ENCODE measurements at places on chromosomes 2 and 18. TPM values are rescaled to one million over a fixed set of nuclear protein-coding genes. Genes with fewer than 3 reads are reported as not detected.

DNA sequence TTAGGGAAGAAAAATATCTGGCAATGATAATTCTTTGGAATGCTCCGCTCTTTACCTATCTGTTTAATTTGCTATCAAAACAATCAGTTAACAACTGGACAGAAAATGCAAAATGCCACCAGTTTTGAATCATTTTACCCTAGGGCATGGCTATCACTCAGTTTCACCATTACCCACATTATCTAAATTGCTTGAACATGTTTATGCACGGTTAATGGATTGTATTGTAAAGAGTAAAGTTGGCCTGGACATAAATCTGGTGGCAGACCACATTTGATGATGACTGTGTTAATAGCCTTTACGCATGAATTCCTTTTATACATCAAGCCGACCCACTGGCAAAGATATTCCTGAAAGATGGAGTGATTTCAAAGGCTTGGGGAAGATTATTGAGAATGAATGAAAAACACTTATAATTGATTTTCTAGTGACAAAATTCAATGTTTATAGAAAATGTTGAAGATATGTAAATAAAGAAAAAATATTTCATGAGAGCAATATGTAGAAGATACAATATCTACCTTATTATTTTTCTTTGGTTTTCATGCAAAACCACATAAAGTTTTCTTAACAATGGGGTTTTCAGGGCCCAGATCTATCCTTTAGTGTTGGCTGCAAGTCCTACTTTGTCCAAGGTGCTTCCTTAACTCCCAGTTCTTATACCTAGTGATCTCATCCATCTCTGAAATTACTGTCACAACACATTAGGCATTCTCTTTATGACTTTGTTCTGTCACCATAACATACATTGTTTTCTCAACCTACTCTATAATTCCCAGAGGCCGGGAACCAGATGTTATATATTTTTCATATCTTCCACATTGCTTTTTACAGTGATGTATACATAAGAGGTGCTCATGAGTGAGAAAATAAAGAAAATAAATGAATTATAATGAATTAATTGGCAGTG is 265.1 kb downstream of the RIT2 start:
- no peak for DNase-seq

- no peak for DNase-seq
Measured at GRCh38 chr18:7987284-7987976, 420.3 kb downstream of the PTPRM start.

DNA sequence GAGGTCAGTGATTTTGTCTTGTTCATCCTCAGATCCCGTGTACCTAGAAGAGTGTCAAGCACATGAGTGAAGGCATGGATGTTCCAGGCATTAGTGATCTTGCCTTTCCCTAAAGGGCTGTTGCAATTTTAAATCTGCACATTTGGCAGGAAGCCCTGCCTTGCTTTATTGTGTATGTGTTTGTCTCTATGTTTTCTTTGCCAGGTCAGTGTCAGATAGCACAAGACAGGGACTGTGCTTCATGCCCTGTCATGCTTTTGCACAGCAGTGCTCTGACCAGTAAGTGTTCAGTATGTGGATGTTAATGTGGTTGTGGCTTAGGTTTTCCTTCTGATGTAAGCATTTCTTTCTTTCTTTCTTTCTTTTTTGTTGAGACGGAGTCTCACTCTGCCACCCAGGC is 131.5 kb downstream of the RGPD3 start:
- no peak for DNase-seq

GRCh38 chr18:33750366-33750765 is 172.3 kb downstream of the ASXL3 start:
- DNase-seq, result no peak

GRCh38 chr2:105328281-105329196 is 996 bp downstream of the TGFBRAP1 start:
- DNase-seq, result no peak

The TMEFF2 gene
- polyA plus RNA-seq, result 14.8 TPM

DNA sequence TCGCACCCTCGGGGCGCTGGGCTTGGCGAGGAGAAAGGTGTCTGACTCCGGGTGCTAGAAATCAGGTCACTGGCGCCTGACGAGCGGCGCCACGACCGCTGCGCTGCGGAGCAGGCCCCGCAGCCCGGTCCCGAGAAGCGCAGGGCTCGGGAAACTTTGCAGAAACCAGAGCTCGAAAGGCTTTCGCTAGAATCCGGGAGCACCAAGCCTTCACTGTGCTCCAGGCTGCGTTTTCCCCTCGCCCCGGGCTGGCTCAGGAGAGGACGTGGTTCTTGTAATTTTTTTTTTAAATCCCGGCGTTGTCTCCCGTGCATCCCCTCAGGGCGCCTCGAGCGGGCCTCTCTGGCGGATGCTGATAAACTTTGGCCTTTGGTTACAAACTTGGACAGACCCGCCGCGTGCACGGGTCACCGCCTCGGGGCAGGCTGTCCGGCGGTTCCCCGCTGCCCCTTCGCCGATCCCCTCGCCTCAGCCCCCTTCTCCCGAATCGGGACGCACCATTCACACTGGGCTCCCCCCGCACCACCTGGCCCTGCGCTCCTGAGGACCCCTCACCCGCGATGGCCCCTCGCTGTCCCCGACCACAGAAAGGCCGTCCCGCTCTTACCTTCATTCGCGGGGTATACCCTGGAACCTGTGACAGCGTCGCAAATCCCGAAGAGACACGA is 419 bp downstream of the EPHA4 start:
- no peak for DNase-seq

The TTN gene
- polyA plus RNA-seq, result 0.97 TPM

DNA sequence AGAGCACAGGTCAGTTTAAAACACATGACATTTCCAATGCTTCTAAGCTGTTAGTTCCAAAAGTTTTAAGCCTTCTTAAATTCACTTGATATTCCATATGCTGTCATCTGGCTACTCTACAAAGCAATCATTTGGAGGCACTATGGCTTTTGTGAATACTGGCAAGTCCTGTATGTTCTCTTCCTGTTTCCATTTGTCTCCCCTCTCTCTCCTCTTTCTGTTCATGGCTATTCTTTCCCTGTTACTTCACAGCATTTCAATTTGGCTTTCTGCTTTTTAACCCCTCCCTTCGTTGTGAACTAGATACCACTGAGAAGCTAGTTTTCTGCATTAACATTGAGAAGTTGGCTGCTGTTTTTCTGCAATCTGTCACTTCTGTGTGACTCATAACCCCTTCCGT is 1337.2 kb upstream of the CELF4 start:
- no peak for DNase-seq

The RAB27B gene
- polyA plus RNA-seq, result 4.1 TPM

The RND3 gene
- polyA plus RNA-seq, result 46.7 TPM

- DNase-seq, result no peak
Measured at GRCh38 chr2:166157578-166157977, 29.8 kb upstream of the SCN1A start.

The PRKCE gene
- 8.8 TPM for polyA plus RNA-seq

- DNase-seq, result no peak
Measured at GRCh38 chr18:55433648-55434047, 154.3 kb downstream of the TCF4 start.

- DNase-seq, result no peak
Measured at GRCh38 chr2:53104263-53104662, 663.3 kb upstream of the CHAC2 start.

DNA sequence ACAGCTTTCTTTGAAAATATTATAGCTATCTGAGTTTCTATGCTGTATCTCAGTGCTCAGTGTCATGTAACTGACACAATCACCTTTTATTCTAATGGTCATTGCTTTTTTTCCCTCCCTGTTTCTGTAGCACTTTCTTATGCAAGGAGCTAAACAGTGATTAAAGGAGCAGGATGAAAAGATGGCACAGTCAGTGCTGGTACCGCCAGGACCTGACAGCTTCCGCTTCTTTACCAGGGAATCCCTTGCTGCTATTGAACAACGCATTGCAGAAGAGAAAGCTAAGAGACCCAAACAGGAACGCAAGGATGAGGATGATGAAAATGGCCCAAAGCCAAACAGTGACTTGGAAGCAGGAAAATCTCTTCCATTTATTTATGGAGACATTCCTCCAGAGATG is 56.4 kb downstream of the SCN2A start:
- no peak for DNase-seq

- no peak for DNase-seq
Measured at GRCh38 chr18:55048892-55049291, 89.6 kb upstream of the CCDC68 start.

GRCh38 chr2:240789501-240790369 is 30.3 kb downstream of the KIF1A start:
- no peak for DNase-seq

GRCh38 chr2:181441670-181442069 is 15.5 kb upstream of the ITGA4 start:
- no peak for DNase-seq

GRCh38 chr18:42229211-42230210 is 274.5 kb downstream of the PIK3C3 start:
- DNase-seq, result no peak

The TMEM87B gene
- polyA plus RNA-seq, result 33.3 TPM

DNA sequence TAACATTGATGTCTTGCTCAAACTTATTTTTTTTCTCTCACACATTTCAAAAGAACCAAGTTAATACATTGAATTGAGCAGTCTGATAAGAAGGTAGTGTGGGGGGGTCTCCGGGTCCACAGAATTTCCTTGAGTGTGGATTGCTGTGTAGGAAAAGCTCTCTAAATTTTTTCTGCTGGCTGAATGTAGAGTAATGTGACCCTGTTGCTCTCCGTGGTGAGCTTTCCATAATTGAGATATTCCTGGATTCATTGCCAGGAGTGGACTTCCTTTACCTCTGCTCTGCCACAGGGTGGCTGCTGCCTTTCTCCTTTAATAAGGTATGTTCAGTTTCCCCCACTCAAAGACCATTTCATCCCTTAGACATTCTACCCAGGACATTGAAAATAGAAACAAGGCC is 50.9 kb downstream of the PKP4 start:
- DNase-seq, result no peak

- no peak for DNase-seq
Measured at GRCh38 chr2:205218056-205218455, 464.2 kb upstream of the NRP2 start.

DNA sequence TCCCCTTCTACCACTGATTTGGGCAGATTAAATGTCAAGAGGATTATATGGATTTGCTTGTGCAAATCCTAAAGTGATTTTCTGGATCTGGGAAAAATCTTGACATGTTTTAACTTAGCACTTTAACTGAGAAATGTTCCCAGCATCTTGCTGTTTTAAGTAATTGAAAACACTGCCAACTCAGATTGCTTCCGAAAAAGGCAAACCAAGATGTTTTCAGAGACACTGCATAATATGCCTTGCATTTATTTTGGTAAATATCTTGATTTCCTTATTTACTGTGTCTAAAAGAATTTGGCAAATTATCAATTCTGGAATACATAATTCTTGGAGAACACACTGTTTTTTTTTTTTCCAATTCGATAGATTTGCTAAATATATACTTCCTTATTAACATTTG is 385.0 kb upstream of the FAM98A start:
- DNase-seq, result no peak

The ACKR3 gene
- 60.8 TPM for polyA plus RNA-seq

- no peak for DNase-seq
Measured at GRCh38 chr2:127025359-127026166, 81.4 kb downstream of the BIN1 start.

The FAM228B gene
- polyA plus RNA-seq, result 27.4 TPM

DNA sequence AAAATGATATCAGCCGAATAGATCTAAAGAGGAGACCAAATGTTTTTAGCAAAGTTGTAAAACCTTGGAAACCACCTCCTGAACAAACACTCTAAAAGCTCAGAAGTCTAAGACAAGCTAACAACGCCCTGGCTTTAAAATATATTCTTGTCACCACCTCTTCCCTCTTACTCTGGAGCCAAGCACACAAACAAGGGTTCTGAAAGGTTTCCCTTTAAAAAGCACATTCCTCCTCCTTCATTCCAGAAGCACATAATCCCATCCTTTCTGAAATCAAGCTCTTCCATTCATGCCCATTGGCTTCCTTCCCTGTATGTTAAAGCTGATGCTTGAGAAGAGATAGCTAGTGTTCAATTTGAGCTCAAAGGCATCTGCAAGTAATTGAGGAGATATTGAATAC is 382.0 kb downstream of the LNPK start:
- DNase-seq, result no peak

The SLC23A3 gene
- 23.3 TPM for polyA plus RNA-seq

- DNase-seq, result peak; percentile 92
Measured at GRCh38 chr2:227406177-227407031, 18.7 kb upstream of the SCYGR1 start.

- no peak for DNase-seq
Measured at GRCh38 chr18:55064760-55065159, 105.5 kb upstream of the CCDC68 start.

The PIGN gene
- 33.2 TPM for polyA plus RNA-seq

- DNase-seq, result no peak
Measured at GRCh38 chr2:80869858-80870438, 565.4 kb upstream of the LRRTM1 start.

- DNase-seq, result no peak
Measured at GRCh38 chr2:223747392-223748042, 89.9 kb downstream of the AP1S3 start.

Data from right renal pelvis (tissue), 4 donors.